ENCODE measurements at places on chromosomes 1 and 21.
A peak's percentile ranks its signal among the peaks of the same experiment; 100 is the strongest.

DNA sequence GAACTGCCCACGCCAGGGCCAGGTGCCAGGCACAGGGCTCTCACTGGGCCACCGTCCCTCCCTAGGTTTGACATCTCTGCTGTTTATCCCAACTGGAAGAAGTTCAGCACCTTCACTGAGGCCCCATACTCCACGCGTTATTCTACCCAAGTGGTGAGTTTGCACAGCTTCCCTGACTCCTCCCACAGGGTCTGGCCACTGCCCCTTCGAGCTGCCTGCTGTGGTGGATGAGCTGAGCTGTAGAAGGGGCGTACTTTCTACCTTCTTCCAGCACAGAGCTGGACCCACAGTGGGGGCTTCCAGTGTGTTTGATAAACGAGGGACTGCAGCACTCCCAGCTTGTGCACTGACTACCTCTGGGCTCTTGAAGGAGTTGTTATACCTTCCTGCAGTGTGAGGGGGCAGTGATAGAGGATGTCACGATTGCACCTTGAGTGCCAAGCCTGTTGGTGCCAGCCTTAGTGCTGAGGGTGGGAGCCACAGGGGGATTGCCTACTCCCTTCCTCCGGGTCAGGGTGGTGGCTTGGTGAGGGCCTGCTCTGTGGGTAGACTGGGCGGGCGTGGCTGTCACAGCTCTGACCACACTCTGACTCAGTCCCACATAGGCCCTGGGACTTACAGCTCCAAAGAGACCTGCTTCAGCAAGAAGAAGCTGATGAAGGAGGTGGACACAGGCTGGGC is 5.9 kb upstream of the TTC22 start:
- DNase-seq, result peak; percentile 69

DNA sequence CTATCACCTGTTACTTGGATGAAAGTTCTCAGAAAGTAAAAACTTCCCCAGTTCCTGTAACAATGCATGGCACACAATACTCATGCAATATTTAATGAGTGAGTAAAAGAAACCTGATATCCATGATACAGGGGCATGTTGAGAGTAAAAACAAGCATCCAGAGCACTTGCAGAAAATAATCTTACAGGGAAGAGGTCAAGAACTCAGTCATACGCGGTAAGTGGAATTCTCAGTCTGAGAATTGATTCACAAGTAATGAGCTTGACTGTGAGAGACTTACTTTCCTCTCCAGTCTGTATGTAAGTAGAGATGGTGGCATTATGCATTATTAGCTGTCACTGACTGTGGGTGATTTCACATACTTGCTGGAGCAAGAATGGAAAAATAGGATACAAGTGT is 976.9 kb downstream of the BRINP3 start:
- no peak for DNase-seq

- DNase-seq, result no peak
Observed at GRCh38 chr1:59977075-59977410, 50.5 kb upstream of the CYP2J2 start.

DNA sequence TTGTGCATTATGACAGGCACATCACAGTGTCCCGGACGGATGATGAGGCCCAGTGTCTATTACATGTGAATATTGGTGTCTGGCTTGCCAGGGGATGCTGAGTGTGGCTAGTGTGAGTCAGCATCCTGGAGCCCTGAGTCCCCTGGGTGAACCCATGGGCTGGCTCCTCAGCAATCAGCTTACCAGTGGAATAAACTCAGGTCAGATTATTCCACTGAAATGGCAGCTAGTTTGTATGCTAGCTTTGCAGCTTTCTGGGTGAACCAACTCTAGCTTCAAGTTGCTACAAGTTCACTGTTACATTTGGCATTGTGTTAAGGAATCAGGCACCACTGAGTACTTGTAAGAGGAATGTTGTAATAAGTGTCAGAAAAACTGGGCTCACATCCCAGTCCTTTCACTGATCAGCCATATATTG is 23.9 kb upstream of the RPTN start:
- peak; percentile 88 for DNase-seq

GRCh38 chr1:42742617-42743316 is 2.7 kb upstream of the CLDN19 start:
- DNase-seq, result no peak

GRCh38 chr1:117069220-117069844 is 9.2 kb downstream of the TTF2 start:
- DNase-seq, result no peak
